ENCODE measurements at places on chromosomes 3 and 15.

GRCh38 chr3:183540501-183541234 lies 14.8 kb downstream of the KLHL6 start:
- no peak for DNase-seq

DNA sequence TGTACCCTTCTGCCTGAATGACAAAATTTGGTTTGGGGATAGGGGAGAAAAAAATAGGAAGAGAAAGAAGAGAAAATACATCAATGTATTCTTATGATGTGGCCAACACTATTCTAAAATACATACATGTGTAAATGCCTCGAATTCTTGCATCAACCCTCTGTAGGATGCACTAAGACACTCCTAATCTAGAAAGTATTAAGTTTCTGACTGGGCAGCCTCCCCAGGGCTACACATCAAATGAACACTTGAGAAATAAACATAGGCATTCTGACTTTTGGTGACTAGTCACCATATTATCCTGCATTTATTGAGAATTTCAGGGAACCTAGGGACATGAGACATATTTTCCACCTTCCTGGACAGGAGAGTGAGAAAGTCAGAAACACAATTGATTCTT lies 109.2 kb downstream of the CPNE4 start:
- DNase-seq = no peak

DNA sequence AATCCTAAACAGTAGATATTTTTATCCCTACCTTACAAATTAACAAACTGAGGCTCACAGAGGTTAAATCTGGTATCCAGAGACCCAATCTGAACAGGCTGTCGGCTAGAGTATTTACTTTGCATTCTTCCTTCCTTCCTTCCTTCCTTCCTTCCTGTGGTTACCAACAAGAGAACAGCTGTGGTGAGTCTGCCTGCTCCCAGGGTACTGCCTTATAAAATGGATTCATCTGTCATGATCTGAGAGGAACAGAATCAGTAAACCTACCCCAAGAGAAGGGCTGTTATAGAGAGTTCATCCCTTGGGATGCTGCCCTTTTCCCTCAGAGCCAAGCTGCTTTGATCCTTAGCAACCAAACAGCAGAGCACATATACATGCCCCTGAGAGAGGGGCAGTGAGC lies 3.6 kb downstream of the GADL1 start:
- DNase-seq = no peak

DNA sequence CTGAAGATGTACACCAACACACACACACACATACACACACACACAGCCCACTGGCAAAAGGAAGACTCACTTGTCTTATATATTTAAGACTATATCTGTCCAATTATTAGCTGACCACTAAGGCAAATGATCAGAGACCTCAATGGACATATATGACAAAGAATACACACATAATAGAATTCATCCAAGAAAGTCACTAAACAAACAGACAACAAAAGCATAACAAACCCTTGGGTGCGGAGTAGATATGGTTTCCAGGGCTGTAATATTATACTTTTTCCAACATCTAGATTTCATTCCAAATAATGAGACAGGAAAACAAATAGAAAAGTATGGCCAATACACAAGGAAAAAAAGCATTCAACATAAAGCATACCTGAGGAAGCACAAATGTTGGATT lies 72.3 kb upstream of the PRICKLE2 start:
- DNase-seq = no peak

- no peak for DNase-seq
These were observed 6.0 kb downstream of the ADAMTS9 start for GRCh38 chr3:64681827-64682226.

DNA sequence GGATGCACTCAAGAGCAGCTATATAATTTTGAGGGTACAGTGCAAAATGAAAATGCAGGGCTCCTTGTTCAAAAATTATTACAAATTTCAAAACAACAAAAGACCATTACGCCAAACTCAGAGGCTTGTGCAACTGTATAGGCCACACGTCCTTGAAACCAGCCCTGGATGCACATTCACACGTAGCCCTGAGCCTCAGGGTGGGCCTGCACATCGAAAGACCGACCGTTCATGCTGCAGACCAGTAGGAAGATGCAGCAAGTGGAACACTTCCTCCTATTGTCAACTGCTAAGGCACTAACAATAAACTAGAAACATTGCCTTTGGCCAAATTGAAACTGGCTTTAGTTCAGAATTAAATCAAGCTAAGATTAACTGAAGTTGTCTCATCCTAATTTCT lies 174.7 kb downstream of the SHOX2 start:
- no peak for DNase-seq

DNA sequence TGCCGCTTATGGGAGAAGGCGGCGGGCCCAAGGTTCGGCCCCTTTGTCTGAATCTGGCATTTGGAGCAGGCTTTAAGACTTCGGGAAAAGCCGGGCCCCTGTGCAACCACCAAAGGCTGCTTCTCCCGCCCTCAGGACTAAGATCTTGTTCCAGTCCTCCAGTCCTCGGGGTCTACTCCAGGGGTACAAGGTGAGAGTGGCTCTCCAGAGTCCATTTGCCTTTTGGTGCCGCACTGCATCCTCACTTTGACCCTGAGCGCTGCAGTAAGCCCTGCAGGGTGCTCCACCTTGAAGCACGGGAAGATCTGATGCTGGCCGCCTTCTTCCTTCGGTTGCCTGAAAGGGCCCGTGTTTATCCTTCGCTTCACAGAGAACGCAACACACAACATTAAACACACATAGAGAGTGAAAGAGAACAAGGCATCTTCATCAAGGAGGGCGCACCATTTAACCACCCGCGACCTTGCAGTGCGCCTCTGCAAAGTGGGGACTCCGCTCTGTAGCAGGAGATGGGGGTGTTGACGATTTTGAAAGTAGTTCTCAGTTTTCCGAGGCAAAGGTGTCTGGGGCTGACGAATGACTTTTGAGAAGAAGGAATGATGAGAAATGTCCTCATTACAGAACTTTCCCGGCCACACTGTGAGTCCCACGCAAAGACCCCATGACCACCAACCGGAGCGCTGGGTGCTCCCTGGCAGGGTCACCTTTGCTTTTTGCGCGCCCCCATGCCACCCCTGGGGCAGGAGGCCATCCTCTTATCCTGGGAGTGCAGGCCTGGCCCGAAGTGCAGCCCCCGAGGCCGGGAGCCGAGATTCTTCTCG lies 1.0 kb downstream of the PIGZ start:
- DNase-seq = no peak

GRCh38 chr15:31217566-31218270 lies 108.9 kb upstream of the KLF13 start:
- no peak for DNase-seq

GRCh38 chr3:42719002-42719401 lies 16.4 kb upstream of the HHATL start:
- no peak for DNase-seq

DNA sequence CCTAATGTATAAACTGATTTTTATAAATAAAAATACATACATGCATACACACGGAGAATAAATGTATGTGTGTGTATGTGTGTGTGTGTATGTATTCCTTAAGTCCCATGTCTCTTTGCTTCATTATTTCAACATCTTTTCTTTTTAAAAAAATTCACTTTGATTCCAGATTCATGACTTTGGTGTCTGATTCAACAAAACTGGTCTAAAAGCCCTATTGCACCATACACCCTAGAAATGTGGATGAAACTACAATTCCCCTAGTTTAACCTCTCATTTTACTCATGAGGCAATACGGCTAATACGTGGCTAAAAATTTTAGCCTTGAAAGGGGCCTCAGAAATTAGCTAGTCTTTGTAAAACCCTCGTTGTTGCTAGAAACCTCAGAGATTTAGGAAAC lies 228.1 kb downstream of the ADAMTS9 start:
- DNase-seq = no peak

DNA sequence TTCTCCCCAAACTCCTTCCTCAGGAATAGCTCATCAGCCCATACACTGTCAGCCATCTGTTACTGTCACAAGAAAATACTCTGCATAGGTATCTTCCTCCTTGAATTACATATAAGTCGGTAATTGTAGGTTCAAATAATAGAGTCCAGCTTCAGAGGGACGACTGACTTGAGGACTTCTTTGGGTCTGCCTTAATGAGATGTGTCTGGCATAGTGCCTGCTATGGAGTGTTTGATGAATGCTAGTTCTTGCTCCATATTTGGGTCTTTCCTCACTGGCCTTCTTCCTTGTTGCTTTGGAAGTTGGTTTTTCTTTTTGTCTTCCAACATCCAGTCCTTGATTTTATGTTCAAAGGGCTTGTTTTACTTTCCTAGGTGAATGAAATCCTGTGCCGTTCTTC lies 66.4 kb upstream of the ACKR4 start:
- no peak for DNase-seq

GRCh38 chr3:183629546-183630301 lies 5.7 kb upstream of the KLHL24 start:
- DNase-seq = no peak

DNA sequence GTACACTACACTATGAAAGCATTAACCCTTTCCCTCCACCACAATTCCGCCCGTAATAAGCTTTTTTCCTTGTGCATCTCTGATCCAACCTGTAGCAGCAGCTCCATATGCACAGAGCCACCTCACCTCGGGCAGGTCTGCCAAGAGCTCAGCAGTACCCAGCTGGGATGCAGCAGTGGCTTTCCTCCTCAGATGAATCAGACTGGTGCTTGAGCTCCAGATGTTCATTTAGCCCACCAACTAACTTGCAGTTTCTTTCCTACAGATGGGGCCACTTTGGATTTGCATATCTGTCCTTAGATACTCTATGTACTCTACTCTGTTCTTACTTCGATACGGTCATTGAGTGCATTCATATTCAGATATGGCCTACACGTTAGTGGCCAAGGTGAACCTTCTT lies 14.8 kb upstream of the FSIP1 start:
- no peak for DNase-seq

GRCh38 chr3:188951734-188952133 lies 220.0 kb upstream of the TPRG1 start:
- DNase-seq = no peak

DNA sequence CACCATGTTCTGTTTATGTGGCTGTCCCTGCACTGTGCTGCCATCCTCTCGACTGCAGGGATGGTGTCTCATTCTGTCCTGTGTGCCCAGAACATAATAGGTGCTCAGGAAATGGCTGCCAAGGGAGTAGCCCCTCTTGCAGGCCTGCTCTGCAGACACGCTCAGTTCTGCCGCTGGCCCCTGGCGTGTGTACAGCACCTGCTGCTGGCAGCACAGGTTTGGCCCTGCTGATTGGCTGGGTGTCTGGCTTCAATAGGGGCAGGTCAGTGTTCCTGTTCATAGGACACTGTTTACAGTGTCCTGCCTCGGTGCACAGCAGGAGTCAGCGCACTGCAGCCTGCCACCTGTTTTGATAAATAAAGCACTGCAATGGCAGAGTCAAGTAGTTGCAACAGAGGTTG lies 146.9 kb downstream of the DNAJB8 start:
- no peak for DNase-seq

GRCh38 chr15:74293021-74293810 lies 57.1 kb downstream of the CCDC33 start:
- DNase-seq = no peak

DNA sequence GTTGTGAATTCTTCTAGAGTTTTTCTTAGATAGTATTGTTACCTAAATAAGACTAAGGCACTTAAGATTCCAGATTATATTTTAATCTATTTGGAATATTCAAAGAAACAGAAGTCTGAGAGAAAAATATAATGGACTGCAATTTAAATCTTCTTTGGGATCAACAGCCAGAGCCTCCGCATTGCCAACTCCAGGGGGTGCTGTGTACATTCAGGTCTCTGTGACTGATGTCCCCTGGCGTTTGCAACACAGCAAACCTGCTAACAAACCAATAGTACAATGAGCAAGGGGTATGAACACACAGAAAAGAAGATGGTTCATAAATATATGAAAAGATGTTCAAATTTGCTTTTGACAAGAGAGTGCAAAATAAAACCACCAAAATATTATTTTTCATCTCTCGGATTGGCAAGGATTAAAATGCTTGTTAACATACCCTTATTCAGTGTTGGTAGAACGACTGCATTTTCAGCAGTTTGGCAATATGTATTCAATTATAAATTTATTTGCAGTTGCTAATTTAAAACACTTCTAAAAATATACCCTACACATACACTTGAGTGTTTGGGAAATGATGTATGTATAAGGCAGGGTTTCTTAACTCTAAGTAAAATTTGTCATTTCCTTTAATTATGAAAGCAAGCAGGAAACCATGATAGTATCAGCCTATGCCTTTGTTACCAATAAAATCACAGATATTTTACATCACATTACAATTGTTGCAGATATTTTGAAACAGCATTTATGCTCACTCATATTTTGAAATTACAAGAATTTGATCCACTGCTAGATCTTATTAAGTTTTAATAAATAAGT lies 16.1 kb upstream of the TM4SF1 start:
- DNase-seq = peak; percentile 73

- no peak for DNase-seq
These were observed 41.2 kb downstream of the PTPN23 start for GRCh38 chr3:47421741-47422649.

GRCh38 chr3:130640027-130640426 lies 106.6 kb downstream of the PIK3R4 start:
- no peak for DNase-seq

DNA sequence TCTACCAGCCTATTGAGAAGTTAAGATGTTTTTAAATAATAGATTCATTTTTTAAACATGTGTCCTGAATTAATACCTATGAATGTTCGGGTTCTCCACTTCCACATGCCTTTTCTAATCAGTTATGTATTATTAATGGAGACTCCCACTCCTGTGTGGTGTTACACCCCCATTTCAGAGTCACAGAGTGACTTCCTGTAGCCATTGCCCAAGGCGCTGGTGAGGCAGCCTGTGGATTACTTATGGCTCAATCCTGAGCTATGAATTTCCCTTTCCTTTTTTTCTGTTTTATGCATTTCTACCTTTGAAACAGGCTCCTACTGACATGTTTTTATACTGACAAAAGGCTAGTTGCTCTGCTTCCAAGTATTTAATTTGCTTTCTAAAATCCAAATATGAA lies 162.3 kb downstream of the GABRG3 start:
- no peak for DNase-seq

DNA sequence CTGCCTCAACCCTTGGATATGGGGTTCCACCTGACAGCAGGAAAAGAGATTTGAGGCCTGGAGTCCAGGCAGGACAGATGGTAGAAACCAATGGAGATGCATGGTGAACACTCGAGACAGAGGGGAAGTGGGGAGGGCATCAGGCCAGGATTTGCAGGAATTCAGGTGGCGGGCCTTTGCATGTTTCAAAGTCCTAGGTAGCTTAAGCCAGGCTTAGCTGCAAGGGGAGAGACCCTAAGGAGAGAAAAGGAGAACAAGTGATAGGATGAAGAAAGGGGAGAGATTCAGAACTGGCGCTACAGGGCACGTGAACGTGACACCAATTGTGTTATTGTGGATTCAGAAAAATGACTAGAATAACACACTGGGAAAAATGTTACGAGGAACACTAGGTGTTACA lies 182.6 kb downstream of the PDZRN3 start:
- no peak for DNase-seq
